ENCODE measurements at places on chromosomes 12 and 14.

DNA sequence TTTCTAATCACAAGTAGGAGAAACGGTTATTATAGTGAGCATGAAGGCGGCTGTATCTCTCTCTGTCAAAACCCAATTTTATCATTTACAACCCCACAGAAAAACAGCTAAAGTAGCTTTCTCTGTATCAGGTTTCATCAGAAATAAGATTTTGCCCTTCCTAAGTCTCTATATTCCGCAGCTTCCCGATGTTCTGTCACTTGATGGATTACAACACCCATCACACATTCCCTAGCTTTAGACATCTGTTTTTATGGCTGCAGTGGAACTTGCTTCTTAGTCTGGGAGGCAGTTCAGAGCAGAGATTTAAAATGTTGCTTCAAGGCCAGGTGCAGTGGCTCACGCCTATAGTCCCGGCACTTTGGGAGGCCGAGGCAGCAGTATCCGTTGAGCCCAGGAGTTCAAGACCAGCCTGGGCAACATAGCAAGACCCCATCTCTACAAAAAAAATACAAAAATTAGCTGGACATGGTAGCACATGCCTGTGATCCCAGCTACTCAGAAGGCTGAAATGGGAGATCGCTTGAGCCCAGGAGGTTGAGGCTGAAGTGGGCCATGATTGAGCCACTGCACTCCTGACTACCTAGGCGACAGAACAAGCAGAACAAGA lies 27.6 kb upstream of the FOXN3 start:
- H3K36me3 ChIP-seq, result no peaks in the 10 kb centered on the region
- H3K27ac ChIP-seq, result no peak overlapping the region
- H3K27me3 ChIP-seq, result no peaks in the 10 kb centered on the region
- no peak overlapping the region for H3K4me3 ChIP-seq

GRCh38 chr12:49880756-49881414 lies 22.8 kb downstream of the FAIM2 start:
- no peak overlapping the region for H3K4me3 ChIP-seq
- no peak overlapping the region for H3K27ac ChIP-seq
- H3K36me3 ChIP-seq, result no peaks in the 10 kb centered on the region

DNA sequence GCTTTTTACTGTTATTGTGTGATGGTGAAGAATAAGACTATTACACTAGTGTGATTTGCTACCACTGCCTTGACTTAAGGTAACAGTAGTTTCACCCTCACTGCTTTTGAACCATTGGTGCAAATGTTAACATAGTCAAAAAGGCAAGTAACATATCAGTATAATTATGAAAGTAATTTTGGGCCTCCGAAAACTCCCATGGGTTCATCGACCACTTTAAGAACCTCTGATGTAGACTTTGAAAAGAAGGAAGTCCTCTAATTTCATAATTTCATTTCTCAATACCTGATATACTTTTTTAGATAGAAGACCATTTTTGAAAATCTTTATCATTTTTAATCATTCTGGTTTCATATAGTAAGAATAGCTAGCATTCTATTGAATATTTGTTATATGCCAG lies 57.7 kb downstream of the ETNK1 start:
- H3K4me3 ChIP-seq, result no peak overlapping the region
- H3K27me3 ChIP-seq, result no peaks in the 10 kb centered on the region
- H3K27ac ChIP-seq, result no peak overlapping the region
- DNase-seq, result no peak
- H3K4me1 ChIP-seq, result no peaks in the 10 kb centered on the region

- no peak overlapping the region for H3K27ac ChIP-seq
- DNase-seq, result no peak
- H3K36me3 ChIP-seq, result no peaks in the 10 kb centered on the region
- no peaks in the 10 kb centered on the region for H3K27me3 ChIP-seq
- H3K4me1 ChIP-seq, result no peaks in the 10 kb centered on the region
- H3K4me3 ChIP-seq, result no peak overlapping the region
Observed at GRCh38 chr12:30219047-30219446, 435.3 kb upstream of the TMTC1 start.

- H3K4me3 ChIP-seq, result no peak overlapping the region
- no peaks in the 10 kb centered on the region for H3K4me1 ChIP-seq
- DNase-seq, result no peak
- H3K27me3 ChIP-seq, result peaks cover 24% of the 10 kb centered on the region
- H3K36me3 ChIP-seq, result no peaks in the 10 kb centered on the region
- no peak overlapping the region for H3K27ac ChIP-seq
Observed at GRCh38 chr12:132586929-132587328, 23.5 kb downstream of the LRCOL1 start.

DNA sequence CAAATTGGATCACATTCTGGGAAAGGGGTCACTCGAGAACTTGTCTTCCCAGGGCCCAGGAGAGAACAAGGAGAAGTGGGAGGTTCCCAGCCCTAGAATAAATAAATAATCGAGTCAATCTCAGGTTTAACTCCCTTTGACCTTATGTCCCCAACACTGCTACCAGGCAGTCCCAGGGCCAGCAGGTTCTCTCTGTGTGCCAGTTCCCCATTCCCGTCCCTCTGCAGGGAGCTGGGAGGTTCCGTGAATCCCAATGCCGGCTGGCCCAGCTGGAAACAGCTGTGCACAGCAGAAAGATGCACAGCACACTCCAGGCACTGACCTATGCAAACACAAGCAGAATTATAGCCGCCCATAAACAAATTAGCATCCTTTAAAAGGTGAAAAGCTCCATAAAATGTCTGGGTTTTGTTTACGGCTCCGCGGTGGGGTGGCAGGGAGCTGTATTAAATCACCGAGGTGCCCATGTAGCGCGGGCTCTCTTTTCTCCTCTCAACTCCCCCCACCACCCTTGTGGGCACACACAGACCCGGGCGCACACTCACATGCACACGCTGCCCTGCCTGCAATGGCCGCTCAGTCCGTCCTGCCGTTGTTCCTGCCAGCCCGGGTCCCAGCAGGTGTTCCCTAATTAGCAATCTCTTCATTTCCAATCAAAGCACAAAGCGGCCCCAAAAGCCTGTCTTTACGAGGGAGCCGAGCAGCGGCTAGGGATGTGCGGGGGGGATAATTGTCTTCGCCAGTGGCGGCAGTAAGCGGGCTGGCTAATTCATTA lies 46.6 kb upstream of the ESRRB start:
- no peaks in the 10 kb centered on the region for H3K36me3 ChIP-seq
- H3K4me1 ChIP-seq, result peaks cover 14% of the 10 kb centered on the region
- no peak overlapping the region for H3K27ac ChIP-seq

- DNase-seq, result no peak
- H3K27ac ChIP-seq, result no peak overlapping the region
- H3K36me3 ChIP-seq, result no peaks in the 10 kb centered on the region
- H3K27me3 ChIP-seq, result peaks cover 36% of the 10 kb centered on the region
Observed at GRCh38 chr12:1531153-1531653, 63.2 kb downstream of the FBXL14 start.

- no peaks in the 10 kb centered on the region for H3K27me3 ChIP-seq
- no peak for DNase-seq
- no peaks in the 10 kb centered on the region for H3K36me3 ChIP-seq
- H3K4me1 ChIP-seq, result peaks cover 1% of the 10 kb centered on the region
- no peak overlapping the region for H3K4me3 ChIP-seq
Observed at GRCh38 chr14:97217111-97217885, 420.1 kb downstream of the VRK1 start.

- no peak overlapping the region for H3K4me3 ChIP-seq
- no peaks in the 10 kb centered on the region for H3K4me1 ChIP-seq
- no peaks in the 10 kb centered on the region for H3K36me3 ChIP-seq
- H3K27me3 ChIP-seq, result no peaks in the 10 kb centered on the region
- no peak overlapping the region for H3K27ac ChIP-seq
- DNase-seq, result no peak
Observed at GRCh38 chr12:43289426-43289801, 262.6 kb downstream of the ADAMTS20 start.

DNA sequence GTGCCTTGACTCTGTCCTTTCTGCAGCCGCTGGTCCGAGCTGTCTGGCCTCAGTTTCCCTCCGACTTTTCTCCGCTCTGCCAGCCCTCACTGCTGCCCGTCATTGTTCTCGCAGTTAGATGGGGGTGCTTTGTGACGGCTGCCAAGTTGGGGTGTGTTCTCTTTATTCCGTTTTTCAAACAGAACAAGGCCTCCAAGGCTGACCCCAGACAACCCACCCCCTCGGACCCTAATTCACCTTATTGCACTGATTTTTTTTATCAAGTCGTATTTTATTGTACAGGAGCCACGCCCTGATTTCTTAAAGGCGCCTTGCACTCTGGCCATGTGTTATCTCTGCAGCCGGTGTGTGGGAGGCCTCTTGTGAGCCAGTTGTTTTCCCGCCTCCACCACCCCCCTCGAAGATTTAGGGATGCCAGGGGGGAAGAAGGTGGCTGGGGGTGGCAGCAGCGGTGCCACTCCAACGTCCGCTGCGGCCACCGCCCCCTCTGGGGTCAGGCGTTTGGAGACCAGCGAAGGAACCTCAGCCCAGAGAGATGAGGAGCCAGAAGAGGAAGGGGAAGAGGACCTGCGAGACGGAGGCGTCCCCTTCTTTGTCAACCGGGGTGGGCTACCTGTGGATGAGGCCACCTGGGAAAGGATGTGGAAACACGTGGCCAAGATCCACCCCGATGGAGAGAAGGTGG lies 1.3 kb downstream of the VASH1 start:
- no peaks in the 10 kb centered on the region for H3K36me3 ChIP-seq
- peak overlapping the region; percentile 74 for H3K4me3 ChIP-seq
- H3K4me1 ChIP-seq, result no peaks in the 10 kb centered on the region
- H3K27ac ChIP-seq, result no peak overlapping the region
- H3K27me3 ChIP-seq, result peaks cover 36% of the 10 kb centered on the region

- no peaks in the 10 kb centered on the region for H3K4me1 ChIP-seq
- H3K27ac ChIP-seq, result no peak overlapping the region
- no peaks in the 10 kb centered on the region for H3K27me3 ChIP-seq
- no peak overlapping the region for H3K4me3 ChIP-seq
- DNase-seq, result no peak
Observed at GRCh38 chr14:89641495-89642175, 224.6 kb upstream of the FOXN3 start.

DNA sequence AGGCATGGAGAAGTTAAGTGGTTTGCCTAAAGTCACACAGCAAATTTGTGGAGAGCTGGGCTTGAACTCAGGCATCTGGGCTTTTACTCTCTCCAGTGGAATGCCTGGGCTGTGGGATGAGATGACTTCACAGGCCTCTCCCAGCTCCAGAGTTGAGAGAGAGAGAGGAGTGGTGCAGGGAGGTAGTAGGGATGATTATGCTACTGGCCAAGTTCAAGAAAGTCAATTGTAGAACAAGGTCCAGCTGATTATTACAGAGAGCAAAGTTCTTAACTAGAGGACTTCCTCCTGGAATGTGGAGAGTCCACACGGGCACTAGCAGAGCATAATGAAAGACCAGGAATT lies 769 bp upstream of the EMP1 start:
- no peak for DNase-seq
- no peaks in the 10 kb centered on the region for H3K36me3 ChIP-seq
- no peak overlapping the region for H3K27ac ChIP-seq
- no peak overlapping the region for H3K4me3 ChIP-seq
- H3K27me3 ChIP-seq, result no peaks in the 10 kb centered on the region

DNA sequence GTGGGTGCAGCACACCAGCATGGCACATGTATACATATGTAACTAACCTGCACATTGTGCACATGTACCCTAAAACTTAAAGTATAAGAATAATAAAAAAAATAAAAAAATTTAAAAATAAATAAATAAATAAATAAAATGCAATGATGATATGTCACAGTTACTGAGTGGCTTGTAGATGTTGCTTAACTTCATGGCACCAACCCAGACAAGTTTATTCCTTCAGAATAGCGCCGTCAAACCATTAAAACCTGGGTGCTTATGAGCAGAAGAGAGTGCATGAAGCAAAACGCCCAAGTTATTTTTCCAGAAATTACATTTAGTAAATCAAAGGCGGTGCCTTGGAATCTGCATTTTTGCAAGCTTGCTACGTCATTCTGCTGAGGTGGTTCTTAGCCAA lies 417.9 kb downstream of the AEBP2 start:
- no peak overlapping the region for H3K27ac ChIP-seq
- H3K4me3 ChIP-seq, result no peak overlapping the region
- no peak for DNase-seq
- no peaks in the 10 kb centered on the region for H3K36me3 ChIP-seq
- H3K4me1 ChIP-seq, result no peaks in the 10 kb centered on the region

DNA sequence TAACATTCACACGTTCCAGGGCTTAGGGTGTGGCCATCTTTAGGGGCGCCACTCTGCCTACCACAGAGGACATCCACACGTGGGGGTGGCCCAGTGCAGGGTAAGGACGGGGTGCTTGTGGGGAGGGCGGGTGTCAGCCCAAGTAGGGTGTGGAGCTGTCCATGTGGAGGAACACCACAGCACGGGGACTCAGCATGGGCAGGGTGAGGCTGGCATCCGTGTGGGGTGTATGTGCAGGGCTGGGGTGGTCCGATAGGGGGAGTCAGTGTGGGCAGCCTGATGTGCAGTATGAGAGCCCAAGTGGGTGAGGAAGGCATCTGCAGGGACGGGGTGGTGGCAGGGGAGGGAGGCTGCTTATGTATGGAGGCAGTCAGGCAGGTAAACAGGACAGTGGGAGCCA lies 17.7 kb downstream of the PSMC1 start:
- DNase-seq, result peak; percentile 13
- H3K4me1 ChIP-seq, result no peaks in the 10 kb centered on the region
- no peak overlapping the region for H3K4me3 ChIP-seq
- peaks cover 16% of the 10 kb centered on the region for H3K36me3 ChIP-seq

GRCh38 chr12:67498991-67499390 lies 149.6 kb upstream of the DYRK2 start:
- no peak overlapping the region for H3K4me3 ChIP-seq
- H3K4me1 ChIP-seq, result no peaks in the 10 kb centered on the region
- H3K36me3 ChIP-seq, result no peaks in the 10 kb centered on the region
- H3K27ac ChIP-seq, result no peak overlapping the region
- DNase-seq, result no peak

DNA sequence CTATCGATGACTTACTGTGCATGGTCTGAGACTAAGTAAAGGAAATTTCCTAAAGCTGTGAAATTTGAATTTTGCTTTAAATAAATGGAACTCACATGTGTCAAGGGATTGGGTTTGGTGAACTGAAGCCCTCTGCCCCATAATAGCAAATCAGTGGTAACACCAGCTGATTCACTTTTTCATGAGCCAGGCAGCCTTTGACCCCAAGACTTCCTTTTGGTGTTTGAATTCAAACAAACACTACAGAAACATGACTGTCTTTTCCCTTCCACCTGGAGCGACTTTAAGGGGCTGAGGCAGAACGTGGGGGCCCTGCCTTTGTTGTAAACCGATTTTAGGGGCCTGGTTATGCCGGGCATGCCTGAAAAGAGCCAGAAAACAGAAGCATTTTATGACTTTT lies 28.8 kb downstream of the KCTD10 start:
- peaks cover 9% of the 10 kb centered on the region for H3K36me3 ChIP-seq
- no peaks in the 10 kb centered on the region for H3K4me1 ChIP-seq
- no peak for DNase-seq

DNA sequence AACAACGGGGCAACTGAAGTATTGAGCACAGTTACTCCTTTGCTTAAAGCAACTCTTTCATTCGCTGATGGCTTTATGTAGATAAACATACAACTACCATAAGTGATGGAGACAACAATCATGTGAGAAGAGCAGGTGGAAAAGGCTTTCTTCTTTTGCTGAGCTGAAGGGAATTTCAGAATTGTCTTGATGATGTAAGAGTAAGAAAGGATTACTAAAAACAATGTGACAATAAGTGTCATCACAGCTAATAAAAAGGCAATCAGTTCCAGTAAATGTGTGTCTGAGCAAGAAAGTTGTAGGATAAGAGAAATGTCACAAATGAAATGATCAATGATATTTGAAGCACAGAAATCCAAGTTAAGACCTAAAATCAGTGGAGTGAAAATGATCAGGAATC lies 647 bp downstream of the OR6C70 start:
- no peaks in the 10 kb centered on the region for H3K27me3 ChIP-seq
- H3K4me1 ChIP-seq, result no peaks in the 10 kb centered on the region
- DNase-seq, result no peak
- no peak overlapping the region for H3K27ac ChIP-seq
- H3K4me3 ChIP-seq, result no peak overlapping the region

All from iPS DF 6.9 (cell line).